Breast epithelium (tissue), 4 donors: ENCODE measurements at places on chromosomes 3 and 15.

- DNase-seq, result no peak
Observed at GRCh38 chr3:72494130-72494529, 354.1 kb downstream of the SHQ1 start.

DNA sequence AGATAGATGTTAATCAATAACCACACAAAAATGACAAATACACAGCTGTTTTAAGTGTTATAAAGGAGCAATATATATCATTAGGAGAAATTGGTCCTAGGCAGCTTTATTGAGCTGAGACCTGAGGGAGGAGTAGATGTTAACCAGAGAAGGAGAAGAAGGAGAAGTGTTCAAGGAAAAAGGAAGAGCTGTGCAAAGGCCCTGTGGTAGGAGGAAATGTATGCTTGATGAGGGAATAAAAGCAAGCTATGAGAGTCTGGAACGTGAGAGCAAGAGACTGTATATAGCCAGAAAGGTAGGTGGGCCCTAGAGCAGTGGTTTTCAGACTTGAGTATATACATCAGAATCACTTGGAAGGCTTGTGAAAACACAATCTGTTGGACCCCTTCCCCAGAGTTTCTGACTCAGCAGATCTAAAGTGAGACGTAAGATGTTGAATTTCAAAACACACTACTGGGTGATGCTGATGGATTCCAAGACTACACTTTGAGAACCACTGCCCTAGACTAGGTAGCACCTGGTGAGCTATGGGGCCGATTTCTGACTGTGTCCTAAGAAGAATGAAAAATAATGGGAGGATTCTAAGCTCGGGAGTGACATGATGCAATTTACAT lies 342.3 kb upstream of the ADAMTS9 start:
- DNase-seq, result no peak

GRCh38 chr15:33215941-33216872 lies 21.7 kb upstream of the FMN1 start:
- DNase-seq, result no peak

- no peak for DNase-seq
Observed at GRCh38 chr3:170309046-170309445, 48.5 kb upstream of the SKIL start.

DNA sequence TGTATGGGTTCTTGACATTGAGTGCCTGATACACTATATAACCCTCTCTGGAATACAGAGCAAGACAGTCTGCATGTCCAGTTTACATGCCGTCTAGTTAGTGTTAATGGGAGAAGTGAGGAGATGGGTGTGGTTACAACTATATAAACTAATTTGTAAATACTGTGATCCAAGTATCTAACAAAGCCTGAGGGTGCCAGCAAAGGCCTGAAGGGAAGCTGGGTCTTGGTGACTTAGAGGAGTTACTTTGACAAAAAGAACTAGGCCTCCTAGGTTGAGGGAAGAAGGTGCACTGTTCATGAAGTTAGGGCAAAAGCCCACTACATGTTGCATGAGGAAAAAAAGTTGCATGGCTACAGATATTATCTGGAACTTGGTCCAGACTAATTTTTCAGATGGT lies 2.3 kb downstream of the NSUN3 start:
- DNase-seq, result no peak

DNA sequence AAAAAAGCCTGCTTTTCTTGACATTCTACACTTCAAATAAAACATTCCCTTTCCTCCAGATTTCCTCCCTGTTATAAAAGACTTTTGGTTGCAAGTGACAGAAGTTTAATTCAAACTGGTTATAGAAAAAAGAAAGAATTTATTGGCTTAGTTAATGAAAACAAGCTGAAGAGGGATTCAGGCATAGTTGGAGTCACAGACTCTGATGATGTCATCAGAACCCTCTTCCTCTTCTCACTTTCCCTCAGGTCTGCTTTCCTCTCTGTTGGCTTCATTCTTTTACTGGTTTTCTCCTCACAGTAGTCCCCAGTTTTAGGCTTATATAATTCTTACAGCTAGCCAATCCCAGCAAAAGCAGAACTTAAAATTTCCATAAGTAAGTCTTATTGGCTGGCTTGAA lies 32.0 kb upstream of the MBNL1 start:
- no peak for DNase-seq

DNA sequence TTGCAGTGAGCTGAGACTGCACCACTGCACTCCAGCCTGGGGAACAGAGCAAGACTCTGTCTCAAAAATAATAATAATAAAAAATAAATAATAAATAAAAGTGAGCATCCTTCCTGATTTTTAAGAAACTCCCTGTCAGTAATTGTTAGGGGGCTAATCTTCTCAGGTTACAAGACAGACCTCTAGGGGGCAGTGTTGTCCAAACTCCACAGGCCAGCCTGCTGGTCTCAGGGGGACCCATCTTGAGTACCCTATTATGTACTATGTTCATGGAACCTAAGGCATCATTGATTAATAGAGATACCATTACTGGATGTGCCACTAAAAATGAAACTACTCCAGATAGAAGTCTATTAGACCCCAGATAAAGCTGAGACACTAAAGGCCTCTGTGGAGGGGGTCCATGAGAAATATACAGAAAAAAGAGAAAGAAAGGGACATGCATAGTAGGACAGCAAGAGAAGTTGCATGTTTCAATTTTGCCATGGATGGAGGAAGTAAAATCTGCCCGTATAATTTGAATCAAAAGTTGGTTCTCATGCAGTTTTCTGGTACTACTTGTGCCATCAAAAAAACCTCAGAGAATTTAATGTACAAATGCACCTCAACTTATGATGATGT lies 85.5 kb upstream of the CDV3 start:
- no peak for DNase-seq

- DNase-seq, result no peak
Observed at GRCh38 chr15:83854950-83855707, 201.2 kb downstream of the ADAMTSL3 start.

DNA sequence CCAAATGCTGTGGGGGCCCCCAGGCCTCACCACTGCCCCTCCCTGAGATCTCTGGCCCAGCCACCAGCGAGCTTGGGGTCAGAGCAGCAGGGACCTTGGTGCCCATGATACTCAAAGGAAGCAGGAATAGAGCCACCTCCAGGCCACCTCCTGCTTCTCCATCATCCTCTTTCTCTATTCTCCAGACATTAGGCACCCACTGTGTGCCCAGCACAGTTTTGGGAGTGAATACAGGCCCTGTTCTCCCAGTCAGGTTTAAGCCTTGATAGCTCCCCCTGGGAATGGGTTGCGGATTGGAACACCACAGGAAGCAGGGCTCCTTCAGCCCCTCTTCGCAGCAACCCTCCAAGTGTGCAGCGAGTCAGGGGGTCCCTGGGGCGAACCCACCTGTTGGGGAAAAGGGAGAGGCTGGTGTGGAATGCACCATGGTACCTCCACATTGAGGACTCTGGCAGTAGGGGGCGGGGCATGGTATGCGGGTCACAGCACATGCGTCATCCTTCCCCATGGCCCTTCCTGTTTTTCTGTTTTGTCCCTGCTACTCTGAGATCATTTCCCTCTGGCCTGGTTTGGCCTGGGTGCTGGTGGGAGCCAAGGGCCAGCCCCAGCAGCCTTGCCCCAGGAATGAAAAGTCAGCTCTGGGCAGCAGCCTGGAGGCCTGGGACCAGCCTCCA lies 14.2 kb upstream of the SEMA3B start:
- DNase-seq, result no peak

GRCh38 chr3:138642927-138643253 lies 34.3 kb downstream of the FAIM start:
- DNase-seq, result no peak

DNA sequence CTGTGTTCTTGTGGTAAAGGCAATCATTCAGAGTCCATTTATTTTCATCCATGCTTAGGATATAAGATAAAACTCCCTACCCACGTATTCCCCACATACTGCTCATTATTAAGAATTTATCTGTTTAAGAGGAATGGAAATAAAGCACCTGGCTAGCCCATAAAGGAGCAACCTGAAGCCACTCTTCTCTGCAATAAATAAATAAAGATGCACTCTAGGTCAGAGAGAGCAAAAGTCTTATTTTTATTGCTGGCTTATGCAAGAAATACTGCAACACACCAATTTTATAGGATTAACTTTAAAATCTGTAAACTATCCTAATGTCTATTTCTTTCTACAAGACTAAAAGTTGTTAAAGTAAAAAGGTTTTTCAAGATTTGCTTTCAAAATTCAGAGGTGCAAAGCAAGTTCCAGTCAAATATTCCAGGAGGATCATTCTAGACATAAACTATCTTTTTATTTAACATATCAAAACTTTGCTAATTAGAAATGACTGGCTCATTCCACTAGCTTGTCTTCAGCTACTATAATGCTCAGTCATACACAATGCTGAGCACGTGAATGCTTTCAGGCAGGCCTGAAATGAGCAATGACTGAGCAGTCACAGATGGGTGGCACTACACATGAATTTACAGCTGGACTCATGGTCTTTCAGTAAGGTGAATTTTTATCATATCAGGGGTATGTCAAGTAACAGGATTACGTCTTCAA lies 7.1 kb downstream of the TJP1 start:
- no peak for DNase-seq

DNA sequence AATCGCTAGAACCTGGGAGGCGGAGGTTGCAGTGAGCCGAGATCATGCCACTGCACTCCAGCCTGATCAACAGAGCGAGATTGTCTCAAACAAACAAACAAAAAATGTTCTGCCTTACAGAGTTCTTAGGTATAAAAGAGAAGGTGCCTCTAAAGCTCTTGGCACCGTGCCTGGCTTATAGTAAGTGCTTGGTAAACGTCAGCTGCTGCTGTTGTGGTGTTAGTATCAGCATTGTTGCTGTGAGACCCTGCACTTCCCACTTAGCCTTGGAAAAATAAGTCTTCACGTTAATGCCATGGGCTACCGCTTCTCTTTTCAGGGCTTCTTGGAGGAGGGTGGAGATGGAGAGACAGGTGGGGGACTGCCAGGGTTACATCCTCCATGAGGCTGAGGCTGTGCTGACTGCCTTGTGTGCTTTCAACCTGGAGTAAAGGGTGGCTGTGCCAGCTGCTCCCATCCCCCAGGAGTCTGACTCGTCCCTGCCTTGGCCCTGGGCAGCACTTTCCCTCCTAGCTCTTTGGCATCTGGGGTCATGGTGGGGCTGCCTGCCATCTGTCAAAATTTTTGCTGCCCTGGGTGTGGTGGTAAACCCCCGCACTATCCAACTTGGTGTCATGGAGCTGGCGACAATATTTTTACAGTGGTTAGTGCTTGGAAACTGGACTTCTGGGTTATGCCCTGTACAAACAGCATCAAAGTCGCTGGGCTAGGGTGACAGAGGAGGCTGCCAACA lies 17.8 kb downstream of the FLNB start:
- DNase-seq, result no peak

- DNase-seq, result no peak
Observed at GRCh38 chr3:171113716-171114115, 87.2 kb upstream of the SLC2A2 start.

DNA sequence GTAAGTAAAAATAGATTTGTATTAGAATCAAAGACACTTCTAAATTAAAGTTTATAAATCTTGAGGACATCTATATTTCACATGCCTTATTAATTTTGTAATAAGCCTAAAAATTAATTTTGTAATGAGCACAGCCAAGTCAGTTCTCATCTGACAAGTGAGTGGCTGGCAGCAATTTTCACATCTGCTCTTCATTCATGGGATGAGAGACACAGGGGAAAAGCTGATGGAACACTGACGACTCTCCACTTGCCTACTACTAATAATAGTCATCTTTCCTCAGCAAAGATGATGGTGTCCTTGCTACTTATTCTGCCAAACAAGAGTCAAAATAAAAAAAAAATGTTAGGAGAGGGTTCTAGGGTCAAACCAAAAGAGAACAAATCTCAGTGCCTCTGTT lies 14.4 kb upstream of the CMSS1 start:
- no peak for DNase-seq

DNA sequence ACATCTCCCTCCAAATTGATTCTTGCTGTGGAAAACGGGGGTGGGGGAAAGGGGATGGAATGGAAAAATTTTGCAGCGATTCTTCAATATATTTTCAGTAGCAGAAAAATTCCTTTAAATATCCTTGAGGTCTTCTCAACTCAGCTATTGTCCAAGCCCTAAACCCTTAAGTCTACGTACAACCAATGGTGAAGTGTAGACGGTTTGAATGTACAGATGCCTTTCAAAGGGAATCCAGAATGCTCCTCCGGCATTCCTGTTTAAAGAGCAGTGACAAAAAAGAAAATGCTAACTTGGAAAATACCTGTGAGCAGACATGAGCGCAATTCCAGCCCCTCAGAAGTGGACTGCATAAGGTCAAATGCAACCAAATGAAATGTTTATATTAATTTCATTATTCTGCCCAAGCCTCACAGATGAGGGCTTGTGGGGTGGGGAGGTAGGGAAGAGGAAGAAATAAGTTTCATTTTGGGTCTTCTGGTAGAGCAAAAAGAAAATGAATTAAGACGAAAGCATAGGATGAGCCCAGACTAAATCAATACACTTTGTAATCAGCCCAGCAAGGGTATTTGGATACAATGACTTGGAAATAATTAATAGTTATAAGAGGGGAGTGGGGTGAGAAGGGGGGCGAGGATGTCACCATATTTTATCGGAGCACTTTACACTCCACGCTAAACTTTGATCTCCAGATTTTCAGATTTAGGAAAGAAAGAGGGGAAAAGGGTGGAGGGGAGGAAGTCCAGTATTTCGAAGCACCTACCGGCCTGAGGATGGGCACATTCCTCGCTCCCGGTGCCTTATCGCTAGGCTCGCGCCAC lies 2.7 kb downstream of the FOXP1 start:
- DNase-seq, result no peak

DNA sequence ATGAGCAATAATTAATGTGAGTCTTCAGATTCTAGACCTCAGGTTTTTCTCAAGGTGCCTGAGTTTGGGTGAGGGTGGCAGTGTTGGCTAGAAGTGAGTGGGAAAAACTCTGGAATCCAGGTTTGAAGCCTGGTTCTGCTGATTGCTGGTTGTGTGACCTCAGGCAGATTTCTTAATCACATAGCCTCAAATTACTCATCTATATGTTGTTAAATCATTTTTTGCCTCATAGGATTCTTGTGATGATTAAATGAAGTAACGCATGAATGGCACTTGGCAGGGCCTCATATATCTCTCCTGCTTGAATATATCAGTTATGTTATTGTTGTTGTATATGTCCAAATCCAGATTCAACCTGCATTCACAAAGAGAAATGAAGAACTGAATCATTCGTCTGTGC lies 60.5 kb downstream of the NR2F2 start:
- no peak for DNase-seq

- no peak for DNase-seq
Observed at GRCh38 chr15:70340494-70340870, 242.8 kb upstream of the TLE3 start.

DNA sequence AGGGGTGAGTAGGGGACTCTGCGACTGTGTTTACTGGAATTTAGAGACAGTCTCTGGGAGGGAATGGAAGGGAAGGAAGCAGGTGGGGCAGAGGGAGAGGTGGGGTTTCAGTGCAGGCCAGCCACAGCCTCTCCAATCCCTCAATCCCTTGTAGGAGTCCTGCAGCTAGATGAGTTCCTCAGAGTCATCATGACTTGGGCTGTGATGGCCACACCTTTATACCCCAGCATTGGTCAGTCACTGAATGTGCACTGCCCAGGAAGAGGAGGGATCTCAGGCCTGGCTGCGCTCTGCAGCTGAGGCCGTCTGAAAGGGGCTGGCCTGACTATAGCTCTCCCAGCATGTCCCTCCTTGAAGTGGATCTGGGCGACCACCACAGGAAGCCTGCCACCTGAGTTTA lies 67.3 kb upstream of the GLCE start:
- no peak for DNase-seq
